ENCODE measurements at places on chromosomes 1 and 21.

GRCh38 chr21:23936224-23936623 lies 1671.1 kb downstream of the MRPL39 start:
- peak; percentile 33 for DNase-seq

DNA sequence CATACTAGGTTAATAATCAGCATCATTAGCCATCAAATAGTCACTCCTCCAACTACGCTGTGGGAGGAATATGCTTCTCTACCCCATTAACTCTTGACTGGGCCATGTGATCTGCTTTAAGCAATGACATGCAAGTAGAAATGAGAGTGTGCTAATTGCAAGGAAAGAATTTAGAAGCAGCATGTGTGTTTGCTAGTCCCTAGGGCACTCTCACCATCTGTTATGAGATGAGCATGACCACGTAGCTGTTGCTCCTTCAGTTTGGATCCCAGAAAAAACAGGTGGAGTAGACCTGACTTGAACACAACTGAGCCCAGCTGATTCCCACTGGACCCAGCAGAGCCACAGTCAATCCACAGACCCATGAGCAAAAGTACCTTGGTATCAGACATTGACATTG lies 19.7 kb upstream of the RGS7 start:
- no peak for DNase-seq

DNA sequence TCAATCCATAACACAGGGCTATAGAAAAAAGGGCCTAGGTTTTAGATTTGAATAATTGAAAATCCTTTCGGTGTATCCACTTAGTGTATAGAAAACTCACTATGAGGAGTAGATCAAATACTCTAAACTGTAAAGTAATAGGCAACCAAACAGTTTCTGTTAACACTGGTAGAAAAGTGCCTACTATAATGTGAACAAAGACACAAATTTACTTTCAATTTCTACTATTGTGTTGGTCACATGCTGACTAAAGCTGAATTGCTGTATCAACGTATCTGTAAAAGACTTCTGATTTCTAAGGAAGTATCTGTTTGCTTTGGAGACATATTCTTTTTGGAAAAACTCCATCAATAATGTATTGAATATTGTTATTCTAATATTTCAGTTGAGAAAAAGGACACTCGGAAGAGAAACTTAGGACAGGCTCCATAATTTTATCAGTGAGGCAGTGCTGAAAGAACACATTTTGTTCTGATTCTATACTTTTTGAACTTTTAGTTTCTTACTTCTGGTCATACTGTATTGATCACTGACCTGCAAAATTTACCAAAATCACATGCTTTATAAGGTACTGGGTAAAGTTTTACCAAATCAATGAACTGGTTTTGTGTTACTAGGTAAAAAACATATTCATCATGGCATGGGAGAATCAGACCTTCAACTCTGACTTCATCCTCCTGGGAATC lies at the start of gene OR2M5:
Gene OR2M5 (plus strand): TSS at position 636 of the 686 bp plus-strand sequence. CDS start 0 bp downstream, at position 636.
- DNase-seq, result no peak

DNA sequence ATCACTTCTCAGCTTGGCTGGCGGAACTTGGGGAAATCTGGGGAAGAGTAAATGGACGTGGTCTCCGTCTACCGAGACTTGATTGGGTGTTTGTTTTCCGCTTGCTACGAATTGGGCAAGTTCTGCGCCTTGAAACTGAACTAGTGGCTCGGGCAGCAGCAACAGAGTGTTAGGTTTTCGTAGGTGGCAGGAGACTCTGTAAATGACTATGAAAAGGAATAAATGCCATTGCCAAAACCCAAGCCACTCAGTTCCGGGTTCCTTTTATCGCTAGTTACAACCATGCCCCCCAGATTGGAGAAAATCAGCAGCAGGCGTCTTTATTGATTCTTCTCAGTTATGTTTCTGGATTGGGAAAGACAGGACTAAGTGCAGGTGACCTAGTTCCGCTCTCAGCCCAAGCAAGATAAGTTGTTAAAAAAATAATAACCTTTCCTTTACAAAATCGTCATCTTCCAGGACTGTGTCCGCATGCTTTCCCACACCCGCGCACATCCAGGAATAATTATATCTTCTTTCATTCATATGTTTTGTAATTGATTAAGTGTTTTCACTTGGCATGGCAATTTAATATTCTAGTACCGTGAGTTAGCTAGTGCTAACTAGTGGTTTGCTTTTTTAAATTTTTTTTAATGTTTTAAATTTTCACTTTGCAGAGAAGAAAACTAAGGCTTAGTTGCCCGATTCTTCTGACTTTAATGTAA lies 3.4 kb downstream of the LHX9 start:
- no peak for DNase-seq

- no peak for DNase-seq
These were observed 60.3 kb upstream of the HIVEP3 start for GRCh38 chr1:41978986-41979385.

DNA sequence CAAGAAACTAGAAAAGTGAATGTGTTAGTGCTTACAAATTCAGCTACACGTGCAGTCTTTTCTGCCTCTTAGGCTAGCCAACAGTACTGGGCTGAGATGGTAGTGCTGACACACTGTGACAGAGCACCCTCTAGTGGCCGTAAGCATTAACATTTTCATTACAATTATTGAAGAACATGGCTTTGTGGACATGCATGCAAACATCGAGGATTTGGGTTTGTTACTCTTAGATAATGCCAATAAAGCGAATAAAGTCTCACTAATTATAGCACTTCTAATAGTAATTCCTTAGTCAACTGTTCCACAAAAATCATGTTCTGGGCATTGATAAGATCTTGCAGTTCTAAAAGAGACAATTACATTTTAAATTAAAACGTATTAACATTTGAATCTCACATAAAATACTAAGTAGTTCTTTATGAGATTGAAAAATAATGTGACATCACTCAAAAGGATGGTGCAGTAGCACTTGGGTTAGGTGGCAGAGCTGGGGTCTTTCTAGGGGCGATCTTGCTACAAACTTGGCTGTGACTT lies 47.1 kb downstream of the MYSM1 start:
- DNase-seq, result peak; percentile 91

- DNase-seq, result no peak
These were observed 8.2 kb downstream of the MEGF6 start for GRCh38 chr1:3603156-3603555.

- no peak for DNase-seq
These were observed 460.2 kb downstream of the KIF26B start for GRCh38 chr1:245615001-245615400.

- DNase-seq, result no peak
These were observed 14.4 kb upstream of the PSMG1 start for GRCh38 chr21:39197448-39198233.

DNA sequence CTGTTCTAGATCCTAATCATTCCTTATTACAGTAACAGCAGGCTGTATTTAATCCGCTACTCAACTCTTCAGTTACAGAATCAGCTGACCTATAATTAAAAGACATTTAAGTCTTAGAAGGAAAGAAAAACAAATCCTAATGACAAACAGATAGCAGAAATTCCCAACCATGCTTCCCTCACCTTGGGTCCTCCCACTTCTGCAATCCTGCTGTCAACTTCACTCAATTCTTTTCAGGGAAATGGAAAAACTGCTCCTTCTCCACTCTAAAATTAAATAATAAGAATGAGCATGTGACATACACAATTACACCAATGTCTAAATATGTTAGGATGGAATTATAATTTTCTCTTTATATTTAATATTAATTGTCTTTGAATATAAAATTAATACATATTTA lies 182.6 kb upstream of the LYPLAL1 start:
- no peak for DNase-seq

DNA sequence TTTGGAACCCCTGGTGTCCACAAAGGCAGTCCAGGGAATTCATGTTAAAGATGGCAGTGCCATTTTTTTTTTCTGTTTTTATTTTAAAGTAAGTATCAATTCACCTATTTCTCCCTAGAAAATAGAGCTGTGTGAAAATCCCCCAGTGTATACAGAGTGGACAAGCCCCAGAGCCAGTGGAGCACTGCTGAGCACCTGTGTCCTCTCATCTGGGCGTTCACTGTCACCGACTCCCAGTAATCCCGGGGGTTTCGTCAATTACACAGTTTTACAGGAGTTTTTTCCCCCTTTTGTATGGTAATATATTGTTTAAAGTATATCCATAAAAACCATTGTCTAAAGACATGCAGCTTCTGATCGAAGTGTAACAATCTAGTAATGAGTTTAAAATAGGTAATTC lies 175.8 kb downstream of the SDCCAG8 start:
- DNase-seq, result no peak

- DNase-seq, result no peak
These were observed 15.9 kb upstream of the OSBPL9 start for GRCh38 chr1:51600965-51601364.

DNA sequence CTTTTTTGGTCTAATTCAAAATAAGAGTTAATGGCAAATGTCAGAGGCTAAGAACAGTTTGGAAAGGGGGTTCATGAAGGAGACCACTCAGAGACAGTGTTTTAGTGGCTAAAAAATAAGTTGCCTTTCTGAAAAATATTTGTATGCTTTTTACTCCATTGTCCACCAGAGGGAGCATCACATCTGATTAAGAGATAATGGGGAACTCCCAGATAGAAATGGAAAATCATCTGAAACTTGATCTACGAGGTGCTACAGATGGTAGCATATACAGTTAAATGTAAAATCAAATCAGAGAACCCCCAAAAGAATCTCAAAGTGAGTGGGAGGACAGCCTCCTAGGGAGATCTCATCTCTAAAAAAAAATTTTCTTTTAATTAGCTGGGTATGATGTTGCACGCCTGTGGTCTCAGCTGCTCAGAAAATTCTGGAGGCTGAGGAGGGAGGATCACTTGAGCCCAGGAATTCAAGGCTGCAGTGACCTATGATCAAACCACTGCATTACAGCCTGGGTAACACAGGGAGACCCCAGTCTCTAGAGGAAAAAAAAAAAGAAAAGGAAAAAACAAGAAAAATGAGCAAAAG lies 9.7 kb downstream of the SMYD3 start:
- peak; percentile 87 for DNase-seq

DNA sequence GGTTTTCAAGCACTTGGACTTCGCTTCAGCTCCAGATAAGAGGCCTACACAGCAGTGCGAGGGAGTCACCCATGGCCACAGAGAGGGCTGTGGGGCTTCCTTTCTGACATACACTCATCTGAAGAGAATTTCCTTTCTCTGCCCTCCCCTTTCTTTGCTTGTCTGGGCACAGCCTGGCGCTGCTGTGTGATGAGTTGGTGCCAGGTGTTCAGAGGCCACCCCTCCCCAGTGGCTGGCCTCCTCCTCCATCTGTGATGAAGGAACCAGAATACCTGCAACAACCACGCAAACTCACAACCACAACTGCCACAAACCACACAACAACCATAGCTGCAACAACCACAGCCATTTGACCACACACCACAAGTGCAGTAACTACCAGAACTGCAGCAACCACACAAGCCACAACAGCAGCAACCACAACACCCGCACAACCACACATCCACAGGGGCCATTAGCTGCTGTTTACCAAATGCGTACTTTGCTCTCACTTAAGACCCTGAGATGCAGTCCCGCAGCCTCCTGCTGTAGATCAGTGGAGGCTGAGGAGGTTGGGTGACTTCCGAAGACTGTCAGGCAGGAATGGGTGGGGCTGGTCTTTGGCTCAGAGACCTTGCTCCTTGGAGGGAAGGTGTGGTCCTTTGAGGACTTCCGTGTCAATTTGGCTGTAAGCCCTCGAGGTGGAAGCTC lies 71.1 kb downstream of the IER5 start:
- peak; percentile 83 for DNase-seq

DNA sequence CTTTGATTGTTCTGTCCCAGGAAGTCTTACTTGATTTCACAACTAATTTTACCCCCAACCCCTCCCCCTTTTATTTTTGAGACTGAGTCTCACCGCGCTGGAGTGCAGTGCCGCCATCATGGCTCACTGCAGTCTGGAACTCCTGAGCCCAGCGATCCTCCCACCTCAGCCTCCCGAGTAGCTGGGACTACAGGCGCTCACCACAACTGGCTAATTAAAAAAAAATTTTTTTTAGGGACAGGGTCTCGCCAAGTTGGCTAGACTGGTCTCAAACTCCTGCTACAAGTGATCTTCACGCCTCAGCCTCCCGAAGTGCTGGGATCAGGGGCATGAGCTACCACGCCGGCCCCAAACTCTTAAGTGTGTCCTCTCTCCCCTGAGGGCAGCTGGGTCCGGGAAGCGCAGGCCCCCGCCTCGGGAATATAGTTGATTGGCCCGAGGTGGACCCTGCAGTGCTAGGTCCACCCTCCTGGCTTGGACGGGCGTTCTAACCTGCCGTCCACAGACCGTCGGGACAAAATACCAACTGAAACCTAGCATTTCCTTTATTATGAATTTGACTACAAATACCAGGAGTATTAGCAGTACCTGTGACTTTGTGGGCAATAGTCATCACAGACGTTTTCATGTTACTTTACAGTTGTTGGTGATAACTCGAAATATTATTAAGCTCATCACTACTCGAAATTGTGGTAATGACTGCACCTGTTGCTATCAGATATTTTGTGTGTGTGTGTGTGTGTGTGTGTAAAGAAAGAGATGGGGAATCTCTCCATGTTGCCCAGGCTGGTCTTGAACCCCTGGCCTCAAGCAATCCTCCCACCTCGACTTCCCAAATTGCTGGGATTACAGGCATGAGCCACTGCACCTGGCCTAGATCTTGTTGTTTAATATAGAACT lies 642 bp upstream of the PARP1 start:
- DNase-seq, result no peak

- peak; percentile 46 for DNase-seq
These were observed 123.7 kb upstream of the EDN2 start for GRCh38 chr1:41608211-41608610.

Measured in fibroblast of pulmonary artery (primary cell).